Uterus (tissue), 4 donors: ENCODE measurements at places on chromosomes 16 and 17.

GRCh38 chr17:17015230-17015629, 27.0 kb upstream of the MPRIP start:
- DNase-seq, result no peak

- DNase-seq, result no peak
Observed at GRCh38 chr16:9192746-9193145, 101.3 kb downstream of the HAPSTR1 start.

GRCh38 chr17:75693500-75694481, 26.7 kb downstream of the SAP30BP start:
- DNase-seq, result peak; percentile 64

GRCh38 chr16:73499276-73499675, 451.3 kb upstream of the ZFHX3 start:
- no peak for DNase-seq

- peak; percentile 36 for DNase-seq
Observed at GRCh38 chr16:31215287-31216162, 1.4 kb downstream of the PYDC1 start.

DNA sequence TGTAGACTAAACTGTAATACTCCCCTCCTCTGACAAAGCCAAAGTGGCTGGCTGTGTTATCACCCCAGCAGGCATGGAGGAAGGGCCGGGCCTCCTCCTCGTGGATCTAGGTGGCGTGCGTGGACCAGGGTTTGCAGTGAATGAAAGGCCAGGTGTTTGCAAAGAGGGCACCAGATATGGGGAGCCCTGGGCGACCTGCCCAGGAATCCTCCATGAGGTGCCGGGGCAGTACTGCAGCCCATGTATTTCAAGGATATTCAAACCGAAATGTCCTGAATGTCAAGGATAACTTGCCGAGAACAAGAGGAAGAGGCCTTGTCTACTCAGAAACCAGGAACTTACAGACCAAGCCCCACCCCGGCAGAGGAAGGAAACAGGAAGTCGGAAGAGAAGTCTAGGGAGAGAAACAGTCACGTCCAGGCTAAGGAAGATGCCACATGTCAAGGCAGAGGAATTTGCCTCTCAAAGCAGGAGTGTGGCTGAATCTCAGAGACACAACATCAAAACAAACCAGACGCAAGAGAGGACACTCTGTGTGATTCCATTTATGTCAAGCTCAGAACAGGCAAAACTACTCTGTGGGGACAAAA, 13.7 kb upstream of the OSGIN1 start:
- DNase-seq, result no peak

DNA sequence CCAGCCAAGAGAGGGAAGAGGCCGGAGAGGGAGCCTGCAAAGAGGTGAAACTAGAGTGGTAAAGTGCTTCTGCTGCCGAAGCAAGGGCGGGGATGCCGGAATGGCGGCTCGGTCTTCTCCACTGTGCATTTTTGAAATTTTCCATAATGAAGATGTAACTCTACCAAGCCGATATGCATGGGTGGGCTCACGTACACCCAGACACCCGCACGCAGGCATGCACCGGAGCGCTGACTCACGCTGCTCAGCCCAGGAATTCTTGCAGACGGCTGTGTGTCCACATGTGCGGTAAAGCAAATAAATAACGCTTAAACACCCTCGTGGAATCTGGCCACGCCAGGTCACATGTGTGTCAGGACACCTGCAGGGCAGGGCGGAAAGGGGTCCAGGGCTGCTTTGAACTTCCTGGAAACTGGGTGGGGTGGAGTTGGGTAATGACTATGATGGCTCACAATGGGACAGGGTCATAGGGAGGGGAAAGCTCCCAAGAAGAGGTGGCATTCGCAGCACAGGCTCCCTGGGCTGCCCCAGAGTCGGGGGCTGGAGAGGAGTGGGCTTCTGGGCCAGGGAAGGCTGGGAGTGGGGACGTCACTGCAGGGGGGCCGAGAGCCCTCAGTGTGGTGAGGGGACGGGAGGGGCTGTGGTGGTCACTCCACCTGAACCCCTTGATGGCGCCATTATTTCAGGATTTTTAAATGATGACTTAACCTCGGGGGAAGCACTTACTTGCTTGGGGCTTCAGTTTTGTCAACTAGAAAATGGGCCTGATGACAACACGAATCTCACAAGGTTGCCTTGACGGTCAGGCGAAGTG, 265.5 kb downstream of the PARN start:
- no peak for DNase-seq

GRCh38 chr16:75497558-75497957, 2.3 kb upstream of the CHST6 start:
- DNase-seq, result no peak

DNA sequence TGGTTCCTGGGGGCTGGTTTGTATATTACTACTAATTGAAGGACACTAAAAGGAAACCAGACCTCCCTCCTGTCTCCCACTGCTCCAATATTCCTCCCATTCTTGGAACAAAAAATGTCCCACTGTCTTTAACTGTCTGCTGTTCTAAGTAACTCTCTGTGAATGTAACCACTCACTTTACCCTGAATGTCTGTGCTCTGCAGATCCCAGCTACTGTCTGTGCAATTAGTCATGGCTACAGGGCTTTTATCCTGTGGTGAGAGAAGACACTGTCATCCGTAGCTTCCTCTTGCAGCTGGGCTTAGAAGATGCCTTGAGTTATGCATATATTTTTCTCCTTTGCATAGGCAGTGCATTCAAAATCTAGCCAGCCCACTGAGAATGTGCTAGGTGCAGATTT, 853.8 kb downstream of the CDH8 start:
- DNase-seq, result no peak

DNA sequence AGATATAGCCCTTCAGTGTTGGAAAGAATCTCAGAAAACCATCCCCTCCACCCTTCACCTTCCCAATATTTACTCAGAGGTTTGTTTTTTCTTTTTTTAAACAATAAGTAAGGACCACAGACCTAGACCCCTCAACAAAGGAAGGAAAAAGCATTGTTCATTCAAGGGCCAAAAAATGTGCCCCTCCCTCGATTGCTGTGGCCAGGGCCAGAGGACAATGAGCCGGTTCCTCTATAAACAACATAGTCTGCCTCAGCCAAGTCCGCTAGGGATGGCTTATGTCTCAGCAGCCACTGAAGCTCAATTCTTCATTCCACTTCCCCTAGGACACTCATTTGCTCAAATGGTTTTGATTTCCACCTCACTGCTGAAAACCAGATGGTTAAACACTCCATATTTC, 24.0 kb downstream of the TRIM16 start:
- no peak for DNase-seq

DNA sequence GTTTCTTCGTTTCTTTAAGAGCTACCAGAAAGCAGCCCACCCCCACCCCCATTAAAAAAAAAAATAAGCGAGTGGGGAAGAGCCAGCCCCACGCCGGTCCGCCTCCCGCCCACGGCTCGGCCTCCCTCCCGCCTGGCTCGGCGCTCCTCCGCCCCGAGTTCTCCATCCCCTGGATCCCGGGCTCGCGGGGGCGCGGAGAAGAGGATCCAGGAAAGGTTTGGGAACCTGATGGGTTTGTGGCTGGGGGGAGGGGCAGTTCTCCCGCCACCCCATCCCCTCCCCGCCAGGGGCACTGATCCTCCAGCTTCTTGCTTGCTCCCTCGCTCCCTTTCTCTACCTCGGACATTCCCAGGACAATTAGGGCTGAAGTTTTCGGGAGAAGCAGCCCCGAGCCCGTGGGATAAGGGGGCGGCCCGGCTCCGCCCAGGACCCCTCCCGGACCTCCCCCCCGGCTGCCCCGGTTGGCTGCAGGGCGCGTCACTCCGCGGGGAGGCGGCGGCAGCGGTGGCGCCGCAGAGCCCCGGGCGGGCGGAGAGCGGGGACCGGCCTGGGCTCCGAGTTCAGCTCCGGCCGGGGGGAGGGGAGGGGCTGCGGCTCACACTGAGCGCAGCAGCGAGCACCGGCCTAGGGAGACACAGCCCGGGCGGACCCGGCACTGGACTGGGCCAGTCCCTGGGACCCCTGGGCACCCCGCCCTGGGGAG, 1.0 kb upstream of the SALL1 start:
- DNase-seq, result peak; percentile 91

GRCh38 chr17:59437791-59438281, 106.4 kb downstream of the YPEL2 start:
- DNase-seq, result no peak

GRCh38 chr17:4097165-4097960, 45.5 kb downstream of the ZZEF1 start:
- no peak for DNase-seq

DNA sequence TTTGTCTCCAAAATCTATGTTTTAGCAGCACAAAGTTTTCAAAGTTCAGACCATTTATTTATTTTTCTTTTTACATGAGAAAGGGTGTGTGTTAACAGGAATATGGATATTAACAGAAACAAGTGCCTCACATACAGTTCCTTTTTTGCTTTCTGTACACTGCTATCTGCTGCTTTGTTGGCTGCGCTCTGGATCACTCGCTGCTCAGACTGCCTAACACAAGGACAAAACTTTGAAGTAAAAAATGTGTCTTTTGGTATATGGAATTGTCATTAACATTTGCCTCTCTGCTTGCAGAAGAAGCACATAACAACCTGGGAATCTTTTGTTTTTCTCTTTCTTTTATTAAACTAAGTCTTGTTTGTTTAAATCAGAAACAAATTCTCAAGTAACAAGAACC, 262.8 kb downstream of the ZFHX3 start:
- DNase-seq, result no peak

GRCh38 chr16:14186795-14187221, 115.7 kb downstream of the MRTFB start:
- DNase-seq, result no peak

GRCh38 chr17:15883617-15884111, 61.3 kb upstream of the ADORA2B start:
- DNase-seq, result no peak

DNA sequence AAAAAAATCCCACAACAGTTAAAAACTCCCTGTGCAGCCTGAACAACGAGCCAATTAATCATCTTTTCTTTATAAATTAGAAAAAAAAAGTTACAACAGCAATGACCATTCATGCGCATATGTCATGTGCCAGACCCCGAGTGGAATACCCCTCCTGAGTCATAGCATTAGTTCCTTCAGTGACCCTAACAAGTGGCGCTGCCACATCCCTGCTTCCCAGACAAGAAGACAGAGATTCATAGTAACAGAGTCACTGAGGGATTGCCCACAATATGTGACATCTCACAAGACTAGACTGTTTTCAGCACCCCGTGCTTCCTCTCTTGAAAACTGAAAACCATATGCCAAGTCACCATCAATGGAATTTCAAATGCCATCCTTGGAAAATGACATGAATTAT, 7.9 kb downstream of the UMOD start:
- no peak for DNase-seq

DNA sequence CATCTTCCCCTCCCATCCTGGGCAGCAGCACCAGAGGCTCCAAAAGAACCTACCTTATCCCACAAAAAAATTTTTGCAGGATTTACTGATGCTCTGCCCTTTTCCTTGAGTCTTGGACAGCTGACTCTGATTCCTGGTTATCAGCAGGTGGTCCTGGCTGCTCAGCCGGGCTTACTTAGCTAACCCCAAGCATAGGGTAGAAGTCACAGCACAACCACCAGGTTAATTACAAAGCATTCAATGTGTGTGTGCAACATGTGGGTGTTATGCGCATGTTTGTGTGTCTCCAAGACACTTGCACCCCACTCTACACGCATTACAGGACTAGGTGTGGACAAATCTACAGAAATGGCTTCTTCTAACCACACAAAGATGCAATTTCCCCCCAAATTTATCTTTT, 36.3 kb downstream of the PECAM1 start:
- DNase-seq, result no peak

DNA sequence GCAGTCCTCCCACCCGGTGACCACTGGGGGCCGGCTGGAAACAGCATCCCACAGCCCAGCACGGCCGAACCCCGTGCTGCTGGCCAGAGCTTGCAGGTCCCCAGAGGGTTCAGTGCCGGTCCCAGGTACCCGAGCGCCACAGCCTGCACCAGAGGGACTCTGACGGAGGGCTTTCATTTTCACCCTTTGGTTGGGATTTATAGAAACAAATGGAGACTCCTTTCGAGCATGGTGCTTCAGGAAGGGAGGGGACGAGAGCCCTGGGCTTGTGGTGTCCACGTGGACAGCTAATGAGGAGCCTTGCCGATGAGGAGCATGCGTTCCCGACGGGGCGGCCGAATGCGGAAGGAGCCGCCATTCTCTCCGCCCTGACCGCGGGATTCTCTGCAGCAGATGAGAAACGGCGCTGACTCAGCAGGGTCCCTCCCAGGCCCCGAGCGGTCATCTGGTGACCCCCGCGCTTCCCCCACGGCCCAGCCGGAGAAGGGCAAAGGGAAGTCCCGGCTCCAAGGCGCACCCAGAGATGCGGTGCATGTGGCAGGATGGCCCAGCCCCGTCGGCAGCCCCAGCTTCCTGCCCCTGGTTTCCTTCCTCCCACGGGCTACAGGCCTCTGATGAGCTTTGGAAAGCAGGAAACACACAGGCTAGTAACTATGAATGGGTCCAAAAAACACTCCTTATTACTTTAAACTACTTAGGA, 9.8 kb downstream of the SLC38A10 start:
- DNase-seq, result peak; percentile 54

GRCh38 chr16:31471241-31471874, 594 bp upstream of the TGFB1I1 start:
- no peak for DNase-seq

GRCh38 chr17:83175822-83176622, 96.6 kb downstream of the METRNL start:
- no peak for DNase-seq

DNA sequence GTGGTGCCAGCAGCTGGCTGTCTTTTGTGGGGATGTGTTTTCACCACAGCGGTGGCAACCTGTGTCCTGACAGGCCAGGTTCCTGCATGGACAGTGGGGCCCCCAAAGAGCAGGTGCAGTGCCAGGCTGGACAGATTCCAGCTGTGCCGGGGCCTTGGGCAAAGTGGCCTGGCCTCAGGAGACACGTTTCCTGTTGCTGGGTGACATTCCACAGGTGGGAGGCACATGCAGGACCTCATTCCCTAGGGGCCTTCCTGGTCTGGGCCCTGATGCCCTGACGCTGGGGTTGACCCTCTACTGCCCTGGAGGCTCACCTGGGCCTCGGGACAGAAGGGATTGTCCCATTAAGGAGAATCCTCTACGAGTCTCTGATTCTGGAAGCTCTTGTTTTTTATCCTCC, 182.4 kb downstream of the RAB11FIP4 start:
- no peak for DNase-seq

- no peak for DNase-seq
Observed at GRCh38 chr16:57647136-57647875, 18.9 kb downstream of the ADGRG1 start.

- no peak for DNase-seq
Observed at GRCh38 chr17:81453076-81453475, 57.8 kb downstream of the BAHCC1 start.
